Activated CD4-positive, alpha-beta T cell treated with anti-CD3 and anti-CD28 coated beads, Interleukin-2, amount 50 U/mL, for 1 hour (primary cell): ENCODE measurements at places on chromosomes 11 and 22.

- DNase-seq = peak; percentile 82
Observed at GRCh38 chr11:65329944-65330403, 3.7 kb upstream of the DPF2 start.

GRCh38 chr22:26527574-26528465 lies 15.5 kb upstream of the TFIP11 start:
- DNase-seq = no peak

- no peak for DNase-seq
Observed at GRCh38 chr11:79201677-79202347, 239.0 kb downstream of the TENM4 start.

- DNase-seq = no peak
Observed at GRCh38 chr11:45733176-45733575, 67.8 kb upstream of the CHST1 start.

DNA sequence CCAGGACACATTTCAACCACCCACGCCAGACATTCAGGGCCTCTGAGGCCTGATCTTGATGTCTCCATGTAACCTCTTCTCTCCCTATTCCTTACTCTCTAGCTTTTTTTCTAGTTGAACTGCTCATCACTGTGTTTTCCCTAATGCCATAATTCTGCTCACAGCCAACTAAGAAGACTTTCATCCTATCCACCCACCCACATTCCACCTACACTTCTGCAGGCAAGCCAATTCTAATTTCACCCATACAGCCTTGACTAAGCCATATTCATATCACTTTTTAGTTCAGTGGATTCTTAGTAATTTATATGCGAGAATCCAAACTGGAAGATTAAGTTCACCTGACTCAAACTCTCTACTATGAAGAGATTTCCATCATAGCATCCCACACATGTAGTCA lies 394.4 kb downstream of the INSC start:
- DNase-seq = no peak

- DNase-seq = no peak
Observed at GRCh38 chr11:19781351-19781750, 68.7 kb downstream of the NAV2 start.

- no peak for DNase-seq
Observed at GRCh38 chr11:134120921-134121526, 52.2 kb downstream of the JAM3 start.

GRCh38 chr11:76856571-76856970 lies 4.1 kb upstream of the ACER3 start:
- no peak for DNase-seq
